ENCODE measurements at places on chromosomes 2 and 18.

DNA sequence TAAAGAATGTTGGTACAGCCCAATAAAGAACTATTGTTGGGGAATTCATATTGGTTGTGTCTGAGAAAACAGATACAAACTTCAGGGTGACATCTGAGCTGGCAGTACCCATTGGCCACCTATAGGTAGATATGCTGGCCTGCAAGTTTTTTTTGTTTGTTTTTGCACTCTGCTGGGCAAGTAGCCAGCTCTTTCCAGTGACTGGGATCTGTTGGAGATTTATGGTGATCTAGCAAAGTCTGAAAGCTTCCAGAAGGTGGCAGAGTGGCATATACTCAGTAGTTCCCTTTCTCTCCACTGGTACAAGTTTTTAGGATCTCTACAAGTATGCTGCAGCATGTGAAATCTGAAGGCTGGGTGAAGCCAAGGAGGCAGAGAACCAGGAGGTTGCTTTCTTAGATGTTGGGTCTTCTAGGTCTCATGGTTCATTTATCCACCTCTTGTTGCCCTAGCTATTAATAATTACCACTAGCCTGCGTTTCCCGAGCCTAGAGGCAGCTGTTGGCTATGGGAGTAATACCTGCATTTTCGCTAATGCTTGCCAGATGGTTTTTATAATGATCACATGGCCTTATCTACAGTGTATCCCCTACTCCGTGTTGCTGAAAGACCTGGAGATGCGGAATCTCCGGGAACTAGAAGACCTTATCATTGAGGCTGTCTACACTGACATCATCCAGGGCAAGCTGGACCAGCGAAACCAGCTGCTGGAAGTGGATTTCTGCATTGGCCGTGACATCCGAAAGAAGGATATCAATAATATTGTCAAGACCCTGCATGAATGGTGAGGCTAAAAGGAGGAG, 9.5 kb downstream of the COPS7B start:
- DNase-seq: no peak

DNA sequence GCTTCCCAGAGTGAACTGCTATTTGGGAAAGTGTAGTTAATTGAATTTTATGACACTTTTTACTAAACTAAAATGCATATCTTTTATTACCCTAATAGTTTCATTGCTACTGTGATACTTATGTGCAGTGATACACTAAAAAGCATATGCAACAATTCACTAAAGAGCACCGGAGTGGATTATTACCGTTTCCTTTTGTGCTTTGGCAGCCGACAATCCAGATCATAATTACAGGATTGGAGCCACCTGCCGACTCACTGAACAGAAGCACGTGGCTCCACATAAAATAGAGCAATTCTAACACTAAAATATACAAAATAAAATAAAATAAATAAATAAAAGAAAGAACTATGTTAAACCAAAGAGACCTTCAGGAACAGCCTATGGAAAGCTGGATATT, 583.4 kb downstream of the NRXN1 start:
- DNase-seq: no peak

DNA sequence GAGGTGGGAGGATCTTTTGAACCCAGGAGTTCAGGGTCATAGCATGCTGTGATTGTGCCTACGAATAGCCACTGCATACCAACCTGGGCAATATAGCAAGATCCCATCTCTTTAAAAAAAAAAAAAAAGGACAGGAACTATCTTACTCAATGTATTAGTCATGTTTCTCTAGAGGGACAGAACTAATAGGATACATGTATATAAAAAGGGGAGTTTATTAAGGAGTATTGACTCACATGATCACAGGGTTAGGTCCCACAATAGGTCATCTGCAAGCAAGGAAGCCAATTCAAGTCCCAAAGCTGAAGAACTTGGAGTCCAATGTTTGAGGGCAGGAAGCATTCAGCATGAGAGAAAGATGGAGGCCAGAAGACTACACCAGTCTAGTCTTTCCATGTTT, 18.8 kb upstream of the CASP10 start:
- DNase-seq: no peak

GRCh38 chr2:181780047-181780651, 99.8 kb upstream of the NEUROD1 start:
- DNase-seq: no peak

DNA sequence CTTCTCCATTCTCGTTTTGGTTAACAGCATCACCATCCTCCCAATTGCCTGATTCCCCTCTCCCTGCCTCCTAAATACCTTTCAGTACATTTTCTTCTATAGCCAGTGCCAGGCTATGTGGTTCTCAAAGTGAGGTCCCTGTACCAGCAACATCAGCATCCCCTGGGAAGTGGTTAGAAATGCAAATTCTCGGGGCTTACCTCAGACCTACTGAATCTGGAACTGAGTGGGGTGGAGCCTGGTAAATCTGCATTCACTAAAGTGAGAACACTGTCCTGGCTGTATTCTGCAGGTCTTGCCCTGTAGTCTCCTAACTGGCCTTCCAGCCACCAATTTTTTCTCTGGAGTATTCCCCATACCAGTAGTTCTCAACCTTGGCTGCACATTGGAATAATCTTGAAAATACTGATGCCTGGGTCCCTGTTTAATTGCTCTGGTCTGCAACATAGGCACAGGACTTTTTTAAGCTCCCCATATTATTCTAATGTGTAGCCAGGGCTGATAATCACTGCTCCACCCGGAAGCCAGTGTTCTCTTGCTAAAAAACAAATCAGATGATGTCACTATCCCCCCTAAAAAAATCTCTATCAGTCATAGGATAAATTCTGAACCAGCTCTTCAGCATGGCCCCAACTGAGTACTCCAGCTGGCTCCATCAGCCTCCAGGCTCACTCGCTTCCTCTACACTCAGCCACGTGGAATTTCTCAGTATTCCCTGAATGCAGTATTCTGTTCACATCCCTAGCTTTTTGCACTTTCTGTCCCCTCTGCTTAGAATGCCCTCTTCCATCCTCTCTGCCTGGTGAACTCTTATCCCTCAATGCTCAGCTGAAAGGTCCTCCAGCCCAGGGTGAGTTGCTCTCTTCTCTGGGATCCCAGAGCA, 98.4 kb downstream of the CDK15 start:
- no peak for DNase-seq
